Foreskin keratinocyte (primary cell): ENCODE measurements at places on chromosomes 7 and 10. TPM values are rescaled to one million over a fixed set of nuclear protein-coding genes. Genes with fewer than 3 reads are reported as not detected.

The CEP55 gene
- 58.5 and 78.4 TPM in 2 replicates for total RNA-seq

The CALCR gene
- not detected in 2 replicates for total RNA-seq

The PTPN20 gene
- 5.4 TPM in 2 replicates for total RNA-seq

The RBP3 gene
- not detected in 2 replicates for total RNA-seq

The CCDC172 gene
- not detected in 2 replicates for total RNA-seq

The SPDYE16 gene
- not detected in 2 replicates for total RNA-seq

The DPP6 gene
- total RNA-seq, result not detected in 2 replicates

The ANKRD61 gene
- 0.14 and 0.28 TPM in 2 replicates for total RNA-seq

The C10orf90 gene
- total RNA-seq, result not detected in 2 replicates

The VENTX gene
- not detected in 2 replicates for total RNA-seq

The SEMA3D gene
- 8.3 and 10.6 TPM in 2 replicates for total RNA-seq

The EBLN1 gene
- not detected in 2 replicates for total RNA-seq

The LFNG gene
- 17.7 and 21.5 TPM in 2 replicates for total RNA-seq

The CYP26C1 gene
- total RNA-seq, result not detected in 2 replicates

The ADK gene
- total RNA-seq, result 96.5 and 111 TPM in 2 replicates

The SLC26A5 gene
- total RNA-seq, result not detected in 2 replicates

The MMRN2 gene
- 6.2 and 11.1 TPM in 2 replicates for total RNA-seq

The PRRT4 gene
- total RNA-seq, result 0.17 and 0.28 TPM in 2 replicates
